ENCODE measurements at places on chromosomes 6 and 20.

DNA sequence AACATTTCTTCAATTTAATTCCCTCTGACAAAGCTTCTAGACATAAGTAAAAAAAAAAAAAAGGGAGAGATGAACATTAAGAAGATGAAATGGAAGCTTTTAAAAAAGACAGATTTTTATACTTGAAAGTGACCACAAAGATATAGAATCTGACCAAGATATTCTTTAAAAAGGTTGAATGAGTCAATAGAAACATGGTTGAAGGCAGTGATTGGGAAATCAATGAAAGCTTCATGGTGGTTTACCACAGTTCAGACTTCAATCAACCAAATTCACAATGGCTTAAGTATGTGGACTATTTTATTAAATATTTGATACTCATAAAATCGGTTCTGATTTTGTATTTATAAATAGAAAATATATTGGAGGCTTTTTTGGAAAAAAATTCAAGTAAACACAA is 248.4 kb upstream of the HSF2 start:
- DNase-seq: no peak

GRCh38 chr6:35594503-35595186 is 81.9 kb upstream of the TULP1 start:
- DNase-seq: no peak

- DNase-seq: no peak
These were observed 31.8 kb upstream of the ELMO2 start for GRCh38 chr20:46438156-46438750.

- no peak for DNase-seq
These were observed 102.8 kb upstream of the PHACTR1 start for GRCh38 chr6:12613811-12614210.

GRCh38 chr6:124234801-124235200 is 431.1 kb downstream of the NKAIN2 start:
- DNase-seq: no peak

- no peak for DNase-seq
These were observed 503.8 kb upstream of the MARCKS start for GRCh38 chr6:113353392-113353791.

- DNase-seq: no peak
These were observed 64.8 kb upstream of the NRSN1 start for GRCh38 chr6:24060982-24061754.

DNA sequence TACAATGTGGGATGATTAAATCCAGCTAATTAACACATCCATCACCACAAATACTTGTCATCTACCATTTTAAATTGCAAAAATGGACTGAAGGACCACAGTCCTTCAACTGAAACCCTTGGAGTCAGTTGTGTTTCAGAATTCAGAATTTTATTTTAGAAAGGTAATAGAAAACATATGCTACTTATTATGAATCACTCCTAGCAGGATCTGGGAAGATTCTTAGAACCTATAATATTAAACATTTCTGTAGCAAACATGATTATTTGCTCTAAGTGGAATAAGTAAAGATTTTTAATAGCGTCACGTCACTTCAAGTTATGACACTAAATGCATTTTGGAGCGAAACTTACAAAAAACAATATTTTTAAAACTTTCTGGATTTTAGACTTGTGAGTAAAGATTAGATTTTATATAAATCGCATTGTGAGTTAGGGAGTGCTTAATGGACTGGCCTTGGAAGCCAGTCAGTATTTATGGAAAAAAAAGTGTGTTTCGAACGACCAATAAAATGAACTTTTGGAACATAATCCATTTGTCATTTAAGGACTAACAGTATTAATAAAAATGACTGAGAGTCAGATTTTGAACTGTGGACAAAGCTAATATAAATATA is 71.8 kb upstream of the PHACTR2 start:
- no peak for DNase-seq

Data from stimulated activated naive CD8-positive, alpha-beta T cell treated with anti-CD3 and anti-CD28 coated beads, Interleukin-15, Interleukin-2, amounts not matched to agents 100 U/mL and 50 U/mL, for 24 hours (primary cell).